Endothelial cell (in vitro differentiated cells): ENCODE measurements at places on chromosomes 5 and 9. TPM values are rescaled to one million over a fixed set of nuclear protein-coding genes. Genes with fewer than 3 reads are reported as not detected.

DNA sequence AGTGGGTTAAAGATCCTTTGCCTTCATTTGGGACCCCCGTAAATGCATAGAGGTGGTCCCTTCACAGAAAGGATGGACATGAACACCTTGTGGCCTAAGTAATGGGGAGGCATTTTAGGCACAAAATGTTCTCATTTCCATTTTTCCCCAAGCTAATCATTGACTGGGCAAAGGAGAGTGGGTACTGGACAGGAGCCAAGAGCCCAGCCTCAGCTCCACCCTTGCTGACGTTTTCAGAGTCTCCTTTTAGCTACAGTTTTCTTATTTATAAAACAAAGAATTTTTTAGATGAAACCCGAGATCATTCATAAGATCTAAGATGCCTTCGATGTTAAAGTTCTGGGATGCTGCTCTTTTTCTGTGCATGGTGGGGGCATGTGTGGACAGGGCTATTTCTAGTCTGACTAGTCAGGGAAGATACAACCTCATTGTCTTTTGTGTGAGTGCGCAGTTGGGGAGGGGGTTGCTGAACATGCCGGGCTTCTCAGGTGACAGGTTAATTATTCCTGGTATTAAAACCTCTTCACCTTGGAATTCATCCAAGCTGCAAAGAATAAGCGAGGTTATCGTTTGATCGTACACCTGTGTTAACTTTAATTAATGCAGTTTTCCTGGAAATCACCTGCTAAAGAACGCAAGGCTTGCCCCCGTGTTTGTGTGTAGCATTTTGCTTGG lies 48.4 kb downstream of the ADAMTS16 start:
- no peak for DNase-seq

GRCh38 chr9:21331676-21332402 lies 3.4 kb downstream of the KLHL9 start:
- DNase-seq, result no peak

DNA sequence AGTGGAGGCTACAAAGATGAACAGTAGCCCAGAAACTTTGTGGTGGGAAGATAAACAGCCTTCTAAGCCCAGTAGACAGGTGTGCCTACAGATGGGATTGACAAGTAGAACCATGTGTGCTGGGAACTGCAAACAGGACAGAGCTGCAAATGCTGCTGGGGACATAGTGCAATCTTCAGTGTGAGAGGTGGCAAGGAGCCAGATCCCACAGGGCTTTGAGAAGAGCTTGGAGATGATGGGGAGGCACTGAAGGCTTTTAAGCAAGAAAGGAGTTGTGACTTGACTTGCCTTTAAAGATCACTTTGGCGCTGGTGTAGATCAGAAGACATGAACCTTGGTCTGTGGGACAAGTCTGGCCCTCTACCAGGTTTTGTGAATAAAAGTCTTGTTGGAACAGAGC lies 675.2 kb downstream of the ACTL7B start:
- no peak for DNase-seq

DNA sequence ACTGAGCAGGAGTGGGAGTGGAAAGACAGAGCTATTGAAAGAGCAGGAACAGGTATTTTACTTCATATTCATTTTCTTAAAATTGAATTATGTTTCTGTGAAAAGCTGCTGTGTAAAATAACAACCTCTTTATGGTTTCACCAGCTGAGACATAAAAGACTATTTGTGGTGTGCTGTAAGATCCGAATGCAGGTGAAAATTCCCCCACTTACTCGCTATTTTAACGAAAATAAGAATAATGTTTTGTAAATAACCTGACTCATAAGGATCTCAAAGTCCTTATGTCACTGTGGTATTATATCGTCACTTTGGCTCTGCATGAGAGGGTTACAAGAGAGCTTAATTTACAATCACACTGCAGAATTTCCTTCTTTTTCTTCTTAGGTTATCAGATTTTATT lies 65.3 kb upstream of the NFIB start:
- DNase-seq, result no peak

DNA sequence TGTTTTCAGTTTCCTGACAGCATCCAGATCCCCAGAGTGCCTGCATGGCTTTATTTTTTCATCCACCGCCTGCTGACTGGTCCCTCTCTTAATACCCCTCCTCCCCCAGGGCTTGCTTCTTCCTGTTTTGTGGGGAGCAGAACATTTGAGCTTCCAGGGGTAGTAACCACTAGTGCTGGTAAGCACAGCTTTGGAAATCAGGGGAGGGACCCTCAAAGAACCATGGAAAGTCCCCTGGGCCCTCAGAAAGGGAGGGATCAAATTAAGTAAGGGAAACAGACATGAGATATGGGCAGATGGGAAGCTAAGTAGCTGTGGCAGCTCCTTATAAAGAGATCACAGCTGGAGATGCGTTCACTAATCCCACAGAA lies 26.8 kb downstream of the GRIA1 start:
- DNase-seq, result no peak

GRCh38 chr5:81212211-81212751 lies 20.8 kb upstream of the CKMT2 start:
- DNase-seq, result no peak

DNA sequence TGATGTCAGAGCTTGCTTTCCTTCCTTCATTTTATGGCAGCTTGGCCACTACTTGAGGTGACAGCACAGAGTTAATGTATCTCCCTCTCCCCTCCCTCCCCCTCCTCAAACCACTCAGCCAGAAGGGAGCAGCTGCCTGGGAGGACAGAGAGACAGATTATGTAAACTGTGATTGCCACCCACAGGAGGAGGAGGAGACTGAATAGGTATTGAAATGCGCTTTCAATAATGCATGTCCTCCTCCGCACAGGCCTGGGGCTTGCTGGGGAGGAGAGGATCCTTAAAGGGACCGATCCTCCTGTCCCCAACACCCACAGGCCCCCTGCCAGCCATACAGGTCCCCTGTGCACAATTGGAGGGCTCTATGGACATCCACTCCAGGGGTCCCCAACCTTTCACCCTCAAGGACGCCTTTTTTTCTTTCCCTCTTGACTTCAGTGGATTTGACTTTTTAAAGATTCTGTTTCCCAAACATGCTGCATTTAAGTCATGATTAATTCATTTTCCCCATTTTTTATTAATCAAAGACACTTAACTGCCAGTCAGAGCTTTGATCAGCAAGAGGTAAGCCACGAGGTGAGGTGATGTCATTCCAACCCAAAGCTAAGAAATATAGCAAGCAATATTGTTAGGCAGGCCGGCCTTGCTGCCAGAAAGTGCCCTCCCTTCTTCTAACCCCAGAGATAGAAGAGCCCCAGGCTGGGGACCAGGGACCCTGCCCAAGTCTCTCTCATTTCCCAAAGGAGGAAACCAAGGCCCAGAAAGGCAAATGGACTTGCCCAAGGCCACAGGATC lies 47.5 kb upstream of the CPLX2 start:
- no peak for DNase-seq

DNA sequence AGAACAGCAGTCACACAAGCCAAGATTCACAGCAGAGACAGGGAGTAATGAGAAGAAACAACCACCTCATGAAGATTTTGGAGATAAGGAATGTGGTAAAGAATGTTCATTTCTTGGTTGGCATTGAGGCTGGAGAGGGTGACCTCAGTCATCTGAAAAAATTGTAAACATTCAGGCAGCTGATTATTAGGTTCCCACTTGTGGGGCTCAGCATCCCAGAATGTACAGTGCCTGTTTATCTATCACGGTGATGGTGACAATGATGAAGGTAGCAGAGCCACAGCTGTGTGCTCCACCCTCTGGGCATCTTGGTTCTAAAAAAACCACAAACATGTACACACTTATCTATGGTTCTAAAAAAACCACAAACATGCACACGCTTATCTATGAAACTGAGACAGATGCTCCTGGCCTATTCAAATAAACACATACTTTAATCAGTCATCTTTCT lies 143.9 kb upstream of the MOCS2 start:
- DNase-seq, result no peak

- DNase-seq, result peak; percentile 81
Observed at GRCh38 chr9:9942764-9943424, 669.9 kb downstream of the PTPRD start.

DNA sequence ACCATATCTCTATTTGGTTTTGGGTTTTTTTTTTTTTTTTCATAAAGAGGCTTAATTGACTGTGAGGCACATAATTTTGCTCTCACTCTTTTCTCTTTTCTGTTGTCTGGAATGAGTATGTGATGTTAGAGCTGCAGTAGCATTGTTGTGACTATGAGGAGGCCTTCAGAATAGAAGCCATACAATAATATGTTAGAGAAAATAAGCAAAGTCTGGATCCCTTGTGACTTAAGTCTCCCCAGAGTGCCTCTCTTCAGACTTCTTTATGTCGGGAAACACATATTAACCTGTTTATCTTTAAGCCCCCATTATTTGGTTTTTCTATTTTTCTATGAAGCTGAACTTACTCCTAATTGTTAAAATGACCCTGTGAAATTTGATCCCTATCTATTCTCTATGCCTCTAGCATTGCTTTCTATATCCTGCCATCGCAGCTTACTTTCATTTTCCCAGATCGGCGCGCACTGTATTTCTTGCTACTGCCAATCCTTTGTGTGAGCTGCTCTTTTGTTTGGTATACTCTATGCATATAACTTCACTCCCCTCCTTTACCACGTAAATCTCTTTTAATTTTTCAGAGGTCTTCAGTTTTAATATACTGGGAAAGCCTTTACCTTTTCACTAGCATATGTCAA lies 372.5 kb upstream of the KCNN2 start:
- DNase-seq, result no peak

- no peak for DNase-seq
Observed at GRCh38 chr9:15642369-15642962, 89.6 kb downstream of the CCDC171 start.

GRCh38 chr5:129496421-129496820 lies 36.3 kb downstream of the ADAMTS19 start:
- DNase-seq, result no peak

DNA sequence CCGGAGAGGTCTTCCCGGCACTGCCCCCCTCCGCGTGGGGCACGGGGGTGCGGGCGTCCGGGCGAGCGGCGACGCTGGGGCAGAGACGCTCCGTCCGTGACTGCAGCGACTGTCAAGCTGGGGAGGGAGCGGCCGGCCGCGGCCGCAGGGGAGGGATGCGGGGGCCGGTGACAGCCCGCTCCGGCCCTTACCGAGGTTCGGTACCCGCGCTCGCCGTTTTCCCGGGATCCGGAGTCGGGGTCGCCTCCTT lies 400 bp downstream of the KDM4C start:
- no peak for DNase-seq

DNA sequence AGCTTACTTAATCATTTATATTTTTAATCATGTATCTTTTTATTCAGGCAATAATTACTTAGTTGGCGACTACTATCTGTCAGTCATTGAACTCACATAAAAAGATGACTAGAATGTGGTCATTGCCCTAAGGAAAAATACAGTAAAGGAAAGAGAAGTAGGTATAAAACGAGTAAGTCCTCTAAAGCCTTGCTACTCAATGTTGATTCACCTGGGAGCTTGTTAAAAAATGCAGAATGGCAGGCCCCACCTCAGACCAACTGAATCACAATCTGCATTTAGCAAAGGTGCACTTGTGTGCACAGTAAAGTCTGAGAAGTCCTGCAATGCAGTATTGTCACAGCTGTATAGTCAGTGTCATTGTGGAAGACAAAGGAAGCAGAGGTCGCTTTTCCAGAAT lies 592.4 kb downstream of the CSNK1G3 start:
- DNase-seq, result no peak

DNA sequence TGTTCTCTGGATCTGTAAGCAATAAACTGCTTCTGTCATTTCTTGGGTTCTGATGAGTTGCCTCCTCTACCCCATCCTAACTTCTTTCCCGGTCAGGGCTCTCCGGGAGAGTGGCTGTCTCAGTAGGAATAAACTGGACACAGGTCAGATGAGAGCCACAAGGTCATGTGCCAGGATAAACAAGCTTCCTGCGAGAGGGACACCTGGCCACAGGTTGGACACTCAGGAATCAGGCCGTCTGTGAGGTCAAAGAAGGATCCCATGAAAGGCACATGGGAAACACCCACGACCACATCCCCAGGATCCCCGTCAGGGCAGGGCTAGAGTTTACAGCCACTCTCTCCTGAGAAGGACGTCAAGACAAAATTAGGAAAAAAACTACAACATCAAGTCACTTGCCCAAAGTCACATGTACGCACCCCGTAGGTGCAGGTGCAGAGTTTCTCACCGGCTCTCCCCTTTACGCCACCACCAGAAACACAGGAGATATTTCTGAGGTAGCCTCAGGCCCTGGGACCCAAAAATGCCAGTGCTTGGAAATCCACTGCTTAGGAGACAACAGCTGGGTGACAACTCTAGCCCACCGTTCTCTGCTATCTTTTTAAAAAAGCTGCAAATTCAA lies 28.7 kb downstream of the CCT5 start:
- DNase-seq, result no peak

DNA sequence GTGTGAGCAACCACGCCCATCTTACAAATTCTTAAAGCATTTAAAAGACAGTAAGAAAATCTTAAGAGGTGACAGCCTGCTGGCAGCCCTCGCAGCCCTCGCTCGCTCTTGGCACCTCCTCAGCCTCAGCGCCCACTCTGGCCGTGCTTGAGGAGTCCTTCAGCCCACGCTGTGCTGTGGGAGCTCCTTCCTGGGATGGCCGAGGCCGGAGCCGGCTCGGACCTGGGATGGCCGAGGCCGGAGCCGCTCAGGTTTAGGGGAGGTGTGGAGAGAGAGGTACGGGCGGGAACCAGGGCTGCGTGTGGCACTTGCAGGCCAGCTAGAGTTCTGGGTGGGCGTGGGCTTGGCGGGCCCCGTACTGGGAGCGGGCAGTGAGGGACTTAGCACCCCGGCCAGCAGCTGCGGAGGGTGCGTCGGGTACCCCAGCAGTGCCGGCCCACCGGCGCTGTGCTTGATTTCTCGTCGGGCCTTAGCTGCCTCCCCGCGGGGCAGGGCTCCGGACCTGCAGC lies 9.3 kb upstream of the ECM2 start:
- DNase-seq, result no peak

DNA sequence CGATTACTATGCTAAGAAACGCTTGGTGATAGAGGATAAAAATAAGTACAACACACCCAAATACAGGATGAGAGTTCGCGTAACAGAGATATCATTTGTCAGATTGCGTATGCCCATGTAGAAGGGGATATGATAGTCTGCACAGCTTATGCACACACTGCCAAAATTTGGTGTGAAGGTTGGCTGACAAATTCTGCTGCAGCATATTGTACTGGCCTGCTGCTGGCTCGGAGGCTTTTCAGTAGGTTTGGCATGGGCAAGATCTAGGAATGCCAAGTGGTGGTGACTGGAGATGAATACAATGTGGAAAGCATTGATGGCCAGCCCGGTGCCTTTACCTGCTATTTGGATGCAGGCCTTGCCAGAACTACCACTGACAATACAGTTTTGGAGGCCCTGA lies 208.4 kb downstream of the PDZD2 start:
- DNase-seq, result no peak

- no peak for DNase-seq
Observed at GRCh38 chr9:121569266-121569648, 69.6 kb upstream of the GGTA1 start.

REEP2 gene
- 72.8 TPM for total RNA-seq

CYLC2 gene
- total RNA-seq, result not detected

ESM1 gene
- total RNA-seq, result 8.2 TPM

IFNA2 gene
- total RNA-seq, result not detected

KCTD16 gene
- 0.44 TPM for total RNA-seq

GPR150 gene
- total RNA-seq, result not detected

NDST1 gene
- total RNA-seq, result 178 TPM

NRG2 gene
- not detected for total RNA-seq
